ENCODE measurements at places on chromosomes 2 and 18.

GRCh38 chr18:50277942-50278341 lies 3.4 kb downstream of the MBD1 start:
- no peak for DNase-seq

- no peak for DNase-seq
These were observed 199.0 kb downstream of the LRP1B start for GRCh38 chr2:141931797-141932196.

GRCh38 chr2:10014418-10015190 lies 28.7 kb upstream of the KLF11 start:
- no peak for DNase-seq

- no peak for DNase-seq
These were observed 46.2 kb upstream of the NEDD4L start for GRCh38 chr18:57997820-57998219.

DNA sequence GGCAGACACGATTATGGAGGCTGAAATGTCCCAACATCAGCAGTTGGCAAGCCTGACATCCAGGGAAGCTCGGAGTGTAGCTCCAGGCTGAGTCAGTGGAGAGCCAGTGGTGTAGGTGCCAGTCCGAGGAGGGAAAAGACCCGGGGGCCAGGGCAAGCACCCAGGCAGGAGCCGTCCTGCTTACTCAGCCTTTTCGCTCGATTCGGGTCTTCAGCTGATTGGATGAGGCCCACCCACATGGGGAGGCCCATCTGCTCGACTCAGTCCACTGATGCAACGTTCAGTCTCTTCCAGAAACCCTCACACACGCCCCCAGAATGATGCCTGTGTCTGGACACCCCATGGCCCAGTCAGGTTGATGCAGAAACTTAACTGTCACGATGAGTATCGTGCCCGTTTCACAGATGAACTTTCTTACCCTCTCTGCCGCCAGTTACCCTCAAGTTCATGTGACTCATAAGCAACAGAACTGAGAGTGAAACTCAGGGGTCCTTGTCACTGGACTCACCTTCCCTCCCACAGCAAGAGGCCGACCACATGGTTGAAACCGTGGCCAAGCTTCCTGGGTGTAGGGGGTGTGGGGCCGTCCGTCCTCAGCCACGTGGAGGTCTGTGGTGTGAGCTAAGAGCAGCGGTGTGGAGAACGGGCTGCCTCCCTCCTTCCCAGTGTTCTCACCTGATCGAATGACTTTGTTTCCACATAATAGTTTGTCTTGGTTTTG lies 197.4 kb upstream of the HDAC4 start:
- DNase-seq = no peak

DNA sequence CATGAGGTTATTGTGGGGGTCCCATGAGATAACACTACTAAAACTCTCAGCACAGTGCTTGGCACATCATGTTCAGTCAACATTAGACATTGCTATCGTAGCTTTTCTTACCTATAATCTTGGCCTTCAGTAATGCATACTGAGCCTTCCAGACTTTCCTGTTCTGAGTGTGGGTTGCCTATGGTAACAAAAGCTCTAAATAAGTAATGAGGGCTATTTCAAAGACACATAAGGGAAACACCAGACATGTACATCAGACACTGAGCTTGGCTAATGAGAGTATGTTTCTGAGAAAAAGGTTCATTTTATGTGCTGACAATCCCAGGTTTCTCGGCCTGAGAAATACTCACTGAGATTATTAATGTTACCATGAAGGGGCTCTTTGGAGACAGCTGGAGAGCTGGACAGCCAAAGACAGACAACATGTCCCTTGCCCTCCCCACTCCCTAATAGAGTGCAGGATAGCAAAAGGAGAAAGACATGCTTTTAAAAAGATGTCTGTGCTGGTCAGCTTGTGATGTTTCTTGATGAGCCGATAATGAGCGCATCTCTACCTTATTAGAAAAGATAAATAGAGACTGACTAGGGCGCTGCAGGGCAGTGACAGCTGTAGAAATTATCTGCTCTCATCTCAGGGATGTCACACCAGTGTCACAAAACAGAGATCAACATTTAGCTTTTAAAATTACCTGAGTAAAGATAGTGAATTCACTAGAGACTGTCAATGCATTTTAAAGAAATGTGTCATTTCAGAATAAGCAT lies 25.4 kb downstream of the POLE4 start:
- no peak for DNase-seq

DNA sequence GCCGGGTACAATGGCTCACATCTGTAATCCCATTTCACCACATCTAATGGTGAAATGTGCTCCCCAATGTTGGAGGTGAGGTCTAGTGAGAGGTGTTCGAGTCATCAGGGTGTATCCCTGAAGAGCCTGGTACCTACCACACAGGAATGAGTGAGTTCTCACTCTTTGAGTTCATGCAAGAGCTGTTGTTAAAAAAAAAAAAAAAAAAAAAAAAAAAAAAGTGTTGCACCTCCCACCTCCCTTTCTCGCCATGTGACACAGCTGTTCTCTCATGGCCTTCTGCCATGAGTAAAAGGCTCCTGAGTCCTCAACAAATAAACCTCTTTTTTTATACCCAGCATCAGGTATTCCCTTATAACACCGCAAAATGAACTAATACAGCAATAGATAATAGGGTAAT lies 106.3 kb downstream of the C2orf74 start:
- DNase-seq = no peak

- no peak for DNase-seq
These were observed 96.7 kb downstream of the DGKD start for GRCh38 chr2:233450864-233451575.

DNA sequence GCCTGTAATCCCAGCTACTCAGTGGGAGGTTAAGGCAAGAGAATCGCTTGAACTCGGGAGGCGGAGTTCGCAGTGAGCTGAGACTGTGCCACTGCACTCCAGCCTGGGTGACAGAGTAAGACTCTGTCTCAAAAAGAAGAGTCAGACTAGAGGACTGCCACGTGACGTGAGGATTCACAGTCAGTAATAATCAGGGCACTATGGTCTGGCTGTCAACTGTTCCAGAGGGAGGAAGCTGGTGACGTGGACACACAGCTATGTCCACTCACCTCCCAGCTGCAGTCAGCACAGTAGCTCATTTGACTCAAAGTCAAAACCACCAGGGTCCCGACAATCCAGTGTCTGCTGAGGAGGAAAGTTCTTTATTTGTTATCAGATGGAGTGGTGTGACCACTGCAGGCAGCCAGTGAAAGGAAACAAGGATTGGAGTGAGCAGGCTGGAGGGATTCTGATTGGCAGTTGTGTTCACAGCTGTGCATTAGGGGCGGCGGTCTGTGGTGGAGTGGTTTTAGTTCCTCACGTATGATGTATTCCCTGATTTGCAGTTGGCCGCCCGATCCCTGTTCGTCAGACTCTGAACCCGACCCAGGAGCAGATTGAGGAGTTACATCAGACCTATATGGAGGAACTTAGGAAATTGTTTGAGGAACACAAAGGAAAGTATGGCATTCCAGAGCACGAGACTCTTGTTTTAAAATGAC lies 37.9 kb downstream of the MOGAT1 start:
- DNase-seq = peak; percentile 95

- no peak for DNase-seq
These were observed 42.8 kb upstream of the SMAD7 start for GRCh38 chr18:48993586-48993985.

GRCh38 chr2:173806761-173807160 lies 158.4 kb downstream of the SP3 start:
- DNase-seq = no peak

- no peak for DNase-seq
These were observed 2.2 kb upstream of the PDIA6 start for GRCh38 chr2:10814571-10815331.

- no peak for DNase-seq
These were observed 64.7 kb upstream of the KLF7 start for GRCh38 chr2:207230261-207231105.

GRCh38 chr2:218839430-218839829 lies 7.8 kb upstream of the PRKAG3 start:
- DNase-seq = no peak

DNA sequence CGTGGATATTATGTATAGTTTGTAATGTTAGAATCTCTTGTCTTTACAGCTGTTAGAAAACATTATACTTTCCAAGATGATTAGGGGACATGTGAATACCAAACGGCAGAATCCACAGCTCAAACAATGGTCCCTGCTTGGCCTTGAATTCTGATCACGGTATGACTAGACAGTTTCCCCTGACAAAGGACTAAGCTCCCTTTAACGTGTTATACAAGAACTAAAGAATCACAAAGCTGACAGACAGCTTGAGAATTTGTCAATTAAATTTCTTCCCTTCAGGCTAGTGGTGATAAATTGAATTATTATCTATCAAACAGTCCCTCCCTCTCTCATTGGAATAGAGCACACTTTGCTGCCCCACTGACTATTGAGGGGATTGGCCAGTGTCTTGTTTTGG lies 359.2 kb upstream of the ID2 start:
- DNase-seq = no peak

DNA sequence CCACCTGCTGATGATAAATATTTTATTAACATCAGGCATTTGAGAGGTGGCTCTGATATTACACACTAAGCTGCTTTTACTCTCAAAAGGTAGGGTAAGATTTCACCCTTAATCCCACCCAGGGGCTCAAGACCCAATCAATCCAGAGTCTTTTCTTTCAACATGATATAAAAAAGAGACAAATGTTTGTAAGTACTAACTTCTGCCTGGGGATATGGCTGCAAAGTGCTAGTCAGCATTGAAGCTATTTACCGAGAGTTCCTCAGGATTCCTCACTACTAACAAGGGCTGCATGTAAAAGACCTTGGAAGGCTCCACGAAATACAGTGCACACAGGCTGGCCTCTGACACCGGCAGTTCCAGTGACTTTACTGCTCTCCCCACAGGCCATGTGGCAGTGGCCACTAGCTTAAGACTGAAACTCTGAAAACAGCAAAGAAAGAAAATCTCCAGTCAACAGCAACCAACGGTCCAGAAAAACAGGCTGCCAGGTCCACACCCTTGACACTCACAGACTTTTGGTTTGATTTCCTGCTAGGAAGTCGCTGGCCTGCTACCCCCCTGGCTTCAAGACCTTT lies 11.2 kb downstream of the MREG start:
- no peak for DNase-seq

GRCh38 chr2:39492095-39492590 lies 55.1 kb upstream of the MAP4K3 start:
- peak; percentile 90 for DNase-seq

DNA sequence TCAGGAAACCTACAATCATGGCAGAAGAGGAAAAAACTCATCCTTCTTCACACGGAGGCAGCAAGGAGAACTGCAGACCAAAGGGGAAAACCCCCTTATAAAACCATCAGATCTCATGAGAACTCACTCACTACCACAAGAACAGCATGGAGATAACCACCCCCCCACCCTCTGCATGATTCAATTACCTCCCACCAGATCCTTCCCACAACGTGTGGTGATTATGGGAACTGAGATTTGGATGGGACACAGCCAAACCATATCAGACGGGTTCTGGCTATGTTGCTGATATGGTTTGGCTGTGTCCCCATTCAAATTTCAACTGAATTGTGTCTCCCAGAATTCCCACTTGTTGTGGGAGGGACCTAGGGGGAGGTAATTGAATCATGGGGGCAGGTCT lies 28.7 kb upstream of the CCDC150 start:
- DNase-seq = no peak

- no peak for DNase-seq
These were observed 18.1 kb downstream of the IMPA2 start for GRCh38 chr18:11999429-11999828.

All from fibroblast of skin of left quadriceps (primary cell).